ENCODE measurements at places on chromosomes 12 and 14.

GRCh38 chr12:131493068-131493826 lies 217.6 kb upstream of the SFSWAP start:
- no peak for DNase-seq

- DNase-seq, result no peak
Observed at GRCh38 chr14:32414808-32415255, 85.7 kb downstream of the AKAP6 start.

- DNase-seq, result no peak
Observed at GRCh38 chr12:112996501-112996900, 18.2 kb downstream of the OAS2 start.

DNA sequence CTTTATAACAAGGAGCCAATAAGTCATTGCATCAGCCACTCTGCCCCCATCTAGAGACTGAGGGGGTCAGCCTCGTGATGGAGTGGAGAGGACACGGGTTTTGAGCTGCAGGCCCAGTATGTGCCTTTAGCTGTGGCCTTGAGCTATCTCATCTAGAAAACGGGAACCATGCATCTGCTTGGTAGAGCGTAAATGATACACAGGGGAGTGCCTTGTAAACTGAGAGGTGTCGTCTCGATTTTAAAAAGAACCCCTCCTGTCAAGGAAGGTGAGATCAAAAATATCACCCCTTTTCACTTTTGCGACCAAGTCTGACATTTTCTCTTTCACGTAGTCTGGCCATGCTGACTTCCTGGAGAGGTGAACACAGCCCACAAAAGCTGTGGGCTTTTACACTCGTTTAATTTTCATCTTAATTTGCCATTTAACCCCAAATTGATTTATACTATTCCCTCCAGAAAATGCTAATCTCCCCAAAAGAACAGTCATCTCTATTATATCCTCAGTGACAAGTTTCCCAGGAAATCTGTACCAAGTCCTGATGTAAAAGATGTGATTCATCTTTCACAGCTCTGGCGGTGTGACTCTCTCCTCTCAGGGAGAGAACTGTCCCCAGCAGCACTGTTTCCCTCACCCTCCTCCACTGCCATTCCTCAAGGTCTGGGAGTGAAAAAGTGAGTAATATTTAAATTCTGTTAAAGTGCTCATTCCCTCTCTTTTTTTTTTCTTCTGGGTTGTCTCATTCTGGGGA lies 30.6 kb downstream of the VCPKMT start:
- no peak for DNase-seq

DNA sequence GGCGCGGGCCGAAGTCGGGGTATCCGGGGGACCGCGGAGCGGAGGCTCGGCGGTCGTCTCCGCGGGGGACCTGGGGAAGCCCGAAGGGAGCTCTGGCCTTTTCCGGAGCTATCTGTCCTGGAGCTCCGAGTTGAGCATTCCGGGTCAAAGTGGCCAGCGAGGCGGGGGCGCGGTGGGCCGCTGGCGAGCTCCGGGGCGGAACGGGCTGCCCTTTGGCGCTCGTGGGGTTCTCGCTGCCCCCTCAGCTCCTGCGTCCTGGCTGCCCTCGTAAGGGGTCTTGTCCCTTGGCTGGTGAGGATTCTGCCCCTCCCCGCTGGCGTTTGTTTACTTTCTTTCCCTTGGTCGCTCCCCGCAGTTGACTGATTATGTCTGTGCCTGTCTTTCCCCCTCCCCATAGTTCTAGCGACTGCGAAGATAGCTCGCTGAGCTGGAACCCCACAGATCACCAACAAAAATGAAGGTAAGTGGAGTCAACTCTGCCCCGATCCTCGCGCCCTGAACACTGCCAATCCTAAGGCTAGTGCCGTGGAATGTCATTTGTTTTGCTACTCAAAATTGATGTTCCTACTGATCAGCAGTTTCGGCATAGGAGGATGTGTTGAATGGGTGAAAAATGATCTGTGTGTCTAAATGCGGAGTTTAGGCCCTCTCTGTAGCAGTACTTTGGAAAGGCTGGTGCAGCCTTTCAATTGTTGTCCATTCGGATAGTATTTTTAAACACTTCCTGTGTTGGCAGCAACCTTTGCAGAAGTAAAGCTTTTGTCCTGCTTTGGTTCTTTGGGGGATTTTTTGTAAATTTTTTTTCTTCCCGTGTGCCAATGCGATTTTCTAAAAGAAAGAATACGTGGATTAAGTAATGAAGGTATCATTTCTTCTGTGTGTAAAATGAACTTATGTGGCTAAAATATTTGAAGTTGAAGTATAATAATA lies 1.3 kb downstream of the ARID4A start:
- no peak for DNase-seq

- no peak for DNase-seq
Observed at GRCh38 chr12:16090974-16091373, 179.8 kb downstream of the DERA start.

- no peak for DNase-seq
Observed at GRCh38 chr12:90979951-90980350, 24.8 kb downstream of the EPYC start.

All from stimulated activated CD4-positive, alpha-beta T cell treated with anti-CD3 and anti-CD28 coated beads, Interleukin-1b, Interleukin-23, amount 100 ng/mL, for 24 hours (primary cell).